HEK293T (cell line): ENCODE measurements at places on chromosomes 3 and 15.

- no peak for DNase-seq
These were observed 23.1 kb upstream of the FRMD4B start for GRCh38 chr3:69409011-69409410.

GRCh38 chr15:39807791-39808190 is 25.1 kb upstream of the FSIP1 start:
- DNase-seq = no peak

- DNase-seq = no peak
These were observed 44.8 kb upstream of the ATP2C1 start for GRCh38 chr3:130849091-130849552.

DNA sequence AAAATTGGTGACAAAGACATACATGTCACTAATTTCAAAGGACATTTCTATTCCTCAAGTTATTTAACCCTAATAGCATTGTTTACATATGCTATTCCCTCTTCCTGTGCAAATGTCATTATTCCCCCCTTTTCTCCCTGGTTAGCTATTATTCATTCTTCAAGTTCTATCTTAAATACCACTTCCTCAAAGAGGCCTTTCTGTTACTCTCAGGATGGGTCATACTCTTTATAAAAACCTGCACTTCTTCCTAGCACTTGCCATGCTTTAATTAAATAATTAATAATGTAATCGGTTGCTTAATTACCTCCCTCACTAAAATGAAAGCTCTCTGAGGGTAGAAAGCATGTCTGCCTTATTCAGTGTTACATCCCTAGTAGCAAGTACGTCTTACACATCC is 88.5 kb downstream of the XRN1 start:
- no peak for DNase-seq

GRCh38 chr15:100205549-100206295 is 136.1 kb downstream of the ADAMTS17 start:
- no peak for DNase-seq

GRCh38 chr3:191366675-191367074 is 36.3 kb upstream of the UTS2B start:
- no peak for DNase-seq

DNA sequence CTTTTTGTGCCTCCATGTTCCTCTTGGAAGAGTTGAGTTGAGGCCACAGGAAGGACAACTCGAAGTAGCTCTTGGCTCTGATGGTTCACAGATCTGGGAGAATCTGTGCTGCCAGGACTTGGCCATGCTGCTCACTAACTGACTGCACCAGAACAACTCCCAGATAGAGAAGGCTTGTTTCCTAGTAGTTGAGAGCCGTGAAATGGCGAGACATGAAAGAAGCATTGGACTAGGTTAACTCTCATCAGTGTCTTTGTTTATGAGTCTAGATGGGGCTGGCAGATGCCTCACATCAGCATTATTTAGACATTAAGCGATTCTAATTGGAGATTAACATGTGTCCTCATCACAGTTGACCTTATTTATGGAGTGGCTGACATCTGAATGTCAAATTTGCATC is 92.9 kb upstream of the AGBL1 start:
- no peak for DNase-seq

DNA sequence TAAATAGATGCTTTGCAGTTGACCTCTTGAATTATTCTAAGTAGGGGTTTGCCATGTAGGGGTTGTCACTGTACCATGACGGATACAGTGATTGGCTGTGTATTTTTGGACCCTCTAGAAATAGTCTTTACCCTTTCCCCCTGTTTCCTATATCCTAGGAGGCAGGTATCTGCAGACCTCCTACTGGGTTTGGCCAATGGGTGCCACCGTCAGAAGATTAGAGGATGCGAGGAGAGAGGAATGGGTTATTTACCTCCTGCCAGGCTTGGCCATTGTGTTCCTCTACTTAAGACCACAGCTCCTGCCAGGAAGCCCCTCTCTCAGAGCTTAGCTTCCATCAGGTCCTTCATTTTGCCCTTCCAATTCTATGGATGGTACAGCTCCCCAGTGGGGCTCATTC is 40.2 kb upstream of the CLRN1 start:
- no peak for DNase-seq

DNA sequence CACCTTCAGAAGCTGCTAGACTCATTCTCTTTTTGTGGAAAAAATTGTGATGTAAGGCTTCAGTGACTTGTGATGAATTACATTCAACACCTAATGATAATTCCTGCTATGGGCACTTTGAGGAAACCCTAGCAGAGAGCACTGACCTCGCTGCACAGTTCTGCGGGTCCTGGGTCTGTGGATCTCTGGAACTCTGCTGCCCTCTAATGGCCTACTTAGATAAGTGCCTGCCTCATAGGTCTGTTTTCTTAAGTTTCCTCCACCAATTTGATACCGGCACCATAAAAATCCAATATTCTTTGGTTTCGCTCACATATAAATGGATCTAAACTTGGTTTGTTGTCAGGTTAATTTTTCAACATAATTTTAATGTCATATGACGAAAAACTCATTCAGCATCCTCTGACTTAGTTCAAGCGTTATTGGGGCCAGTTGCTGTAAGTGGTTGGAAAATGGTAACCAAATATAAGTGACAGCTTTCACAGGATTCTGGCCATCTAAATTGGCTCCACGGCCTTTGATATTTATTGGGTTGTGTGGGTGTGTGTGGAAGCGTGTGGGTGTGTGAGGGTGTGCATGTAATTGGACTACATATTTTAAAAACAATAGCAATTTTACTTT is 10.4 kb downstream of the SLITRK3 start:
- DNase-seq = peak; percentile 61

GRCh38 chr3:78274475-78275065 is 1234.7 kb downstream of the ROBO2 start:
- no peak for DNase-seq

GRCh38 chr15:78374436-78375393 is 34.6 kb downstream of the CRABP1 start:
- no peak for DNase-seq

GRCh38 chr15:83653639-83654378 is at the start of gene ADAMTSL3:
TSS of gene ADAMTSL3 (plus strand) at chr15:83654123. CDS start at chr15:83655762, 1,639 bp downstream.
- DNase-seq = peak; percentile 74

- DNase-seq = no peak
These were observed 4.8 kb upstream of the NR2F2 start for GRCh38 chr15:96325541-96326327.

DNA sequence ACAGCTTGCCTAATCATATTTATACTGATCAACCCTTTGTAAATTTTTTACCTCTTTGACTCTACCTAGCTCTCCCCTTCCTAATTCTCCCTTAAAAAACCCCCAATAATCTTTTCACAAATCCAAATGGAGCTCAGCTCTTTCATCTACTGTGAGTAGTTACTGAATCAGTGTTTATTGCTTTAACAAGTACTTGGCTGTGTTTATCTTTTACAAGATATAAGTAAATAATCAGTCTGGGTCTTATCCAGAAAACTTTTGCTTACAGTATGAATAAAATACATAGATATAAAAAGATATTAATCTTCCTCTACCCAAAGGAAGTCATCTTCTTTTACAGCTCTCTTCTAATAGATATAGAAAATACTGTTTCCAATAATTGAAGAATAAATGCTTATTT is 366.4 kb downstream of the RAP2B start:
- no peak for DNase-seq

- DNase-seq = no peak
These were observed 39.3 kb downstream of the KLHL6 start for GRCh38 chr3:183515968-183516851.

GRCh38 chr3:182983876-182984275 is 3.5 kb upstream of the DCUN1D1 start:
- DNase-seq = no peak

DNA sequence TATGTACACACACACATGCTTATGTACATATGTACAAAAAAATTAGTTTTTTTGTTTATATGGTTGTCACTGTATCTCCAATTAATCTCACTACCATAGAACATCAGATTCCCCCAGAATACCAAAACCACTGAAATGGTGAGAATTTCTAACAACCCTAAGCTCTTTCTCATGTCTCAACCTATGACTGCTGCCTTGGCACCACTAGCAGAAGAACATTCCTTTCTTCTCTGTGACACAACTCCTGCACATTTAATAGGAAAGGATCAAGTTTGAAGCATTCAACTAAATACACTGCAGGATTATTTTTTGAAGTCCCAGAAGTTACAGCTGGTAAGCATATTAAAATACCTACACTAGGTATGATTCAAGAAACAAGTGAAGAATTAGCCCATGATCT is 109.6 kb downstream of the FAM174B start:
- no peak for DNase-seq

DNA sequence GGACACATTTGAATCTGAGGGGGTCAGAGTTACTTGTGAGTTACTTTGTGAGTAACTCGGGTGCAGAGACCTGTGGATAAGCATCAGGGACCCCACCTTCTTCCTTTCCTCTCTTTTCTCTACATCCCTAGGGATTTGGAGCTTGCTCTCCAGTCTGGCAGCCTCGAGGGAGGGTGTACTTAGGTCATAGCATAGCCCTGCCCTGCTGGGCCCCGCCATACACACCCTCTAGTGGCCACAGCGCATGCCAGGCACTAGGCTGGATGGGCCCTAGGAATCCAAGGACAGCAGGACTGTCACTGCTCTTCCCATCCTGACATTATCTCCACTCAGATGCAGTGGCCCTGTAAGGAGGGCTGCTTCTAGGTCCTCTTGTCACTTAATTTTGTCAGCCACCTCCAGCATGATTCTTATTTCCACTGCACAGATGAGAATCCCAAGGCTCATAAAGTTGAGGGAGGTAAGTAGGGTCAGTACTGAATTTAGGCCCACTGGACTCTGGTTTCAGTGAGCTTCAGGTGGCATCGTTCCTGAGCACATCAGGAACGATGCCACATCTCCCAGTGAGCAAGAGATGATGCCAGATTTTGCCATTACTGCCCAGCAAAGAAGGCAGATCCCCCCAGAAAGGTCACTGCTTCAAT is 3.6 kb upstream of the SMAD6 start:
- peak; percentile 74 for DNase-seq

DNA sequence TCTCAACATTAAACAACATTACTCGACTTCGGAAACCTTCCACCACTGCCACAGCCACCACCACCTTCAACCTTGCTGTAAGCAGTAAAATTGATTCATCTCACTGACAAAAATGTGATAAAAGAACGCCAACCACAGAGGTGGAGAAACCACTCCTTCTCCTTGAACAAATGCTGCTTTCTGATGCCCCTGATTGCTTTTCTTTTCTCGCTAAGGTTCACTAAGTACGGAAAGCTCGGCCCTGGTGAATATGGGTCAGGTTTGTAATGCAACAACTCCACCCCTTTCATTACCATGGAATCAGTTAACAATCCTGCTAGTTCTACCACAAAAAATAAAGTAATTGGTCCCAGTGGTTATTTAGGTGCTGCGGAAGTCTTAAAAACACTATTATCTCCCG is 44.9 kb downstream of the MEIS2 start:
- no peak for DNase-seq

GRCh38 chr15:69472562-69472961 is 19.9 kb downstream of the RPLP1 start:
- DNase-seq = no peak

GRCh38 chr15:52228921-52229320 is 37.7 kb upstream of the GNB5 start:
- DNase-seq = peak; percentile 5

GRCh38 chr15:61390138-61390537 is 161.0 kb upstream of the RORA start:
- DNase-seq = no peak

GRCh38 chr3:66539466-66539989 is 38.7 kb upstream of the LRIG1 start:
- DNase-seq = no peak

DNA sequence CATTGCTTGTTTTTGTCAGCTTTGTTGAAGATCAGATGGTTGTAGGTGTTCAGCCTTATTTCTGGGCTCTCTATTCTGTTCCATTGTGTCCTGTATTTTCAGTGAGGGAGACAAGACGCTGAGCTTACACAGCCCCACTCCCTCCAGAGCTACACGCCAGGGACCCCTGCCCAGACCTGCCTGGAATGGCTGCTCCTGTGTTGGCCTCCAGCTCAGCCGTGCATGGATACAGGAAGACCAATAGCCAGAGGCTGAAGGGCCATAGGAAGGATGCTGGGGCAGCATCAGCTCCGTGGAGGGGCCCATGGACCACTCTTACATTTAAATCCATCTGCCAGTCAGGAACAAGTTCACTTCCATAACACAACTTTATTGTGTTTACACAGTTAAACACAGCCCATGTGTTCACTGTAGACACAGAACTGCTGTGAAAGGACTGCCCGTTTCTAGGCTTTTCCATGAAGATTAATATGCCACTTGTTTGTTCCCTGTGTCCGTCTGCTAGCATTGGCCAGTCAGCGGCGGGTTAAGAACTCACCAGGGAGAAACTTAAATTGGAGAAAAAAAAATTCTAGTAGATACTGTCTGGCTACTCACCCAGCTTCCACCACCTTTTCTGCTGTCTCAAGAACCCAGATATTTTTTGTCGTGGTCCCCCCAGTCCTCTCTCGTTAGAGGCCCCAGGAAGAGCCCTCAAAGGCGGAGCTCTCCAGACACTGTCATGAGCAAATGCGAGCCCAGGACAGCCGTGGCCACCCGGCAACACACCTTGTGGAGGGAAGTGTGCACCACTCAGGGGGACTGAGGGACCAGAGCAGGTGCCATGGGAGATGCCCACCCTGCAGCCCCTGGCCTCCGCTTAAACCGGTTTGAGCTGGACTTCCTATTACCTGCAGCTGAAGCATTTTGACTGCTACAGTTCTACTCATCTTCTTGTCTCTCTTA is 142.3 kb upstream of the MEF2A start:
- DNase-seq = no peak

- DNase-seq = no peak
These were observed 7.9 kb downstream of the NBEAL2 start for GRCh38 chr3:46987319-46987742.

GRCh38 chr3:127589600-127590281 is 792 bp downstream of the TPRA1 start:
- DNase-seq = no peak
